B cell (primary cell): ENCODE measurements at places on chromosomes 2 and 18.

DNA sequence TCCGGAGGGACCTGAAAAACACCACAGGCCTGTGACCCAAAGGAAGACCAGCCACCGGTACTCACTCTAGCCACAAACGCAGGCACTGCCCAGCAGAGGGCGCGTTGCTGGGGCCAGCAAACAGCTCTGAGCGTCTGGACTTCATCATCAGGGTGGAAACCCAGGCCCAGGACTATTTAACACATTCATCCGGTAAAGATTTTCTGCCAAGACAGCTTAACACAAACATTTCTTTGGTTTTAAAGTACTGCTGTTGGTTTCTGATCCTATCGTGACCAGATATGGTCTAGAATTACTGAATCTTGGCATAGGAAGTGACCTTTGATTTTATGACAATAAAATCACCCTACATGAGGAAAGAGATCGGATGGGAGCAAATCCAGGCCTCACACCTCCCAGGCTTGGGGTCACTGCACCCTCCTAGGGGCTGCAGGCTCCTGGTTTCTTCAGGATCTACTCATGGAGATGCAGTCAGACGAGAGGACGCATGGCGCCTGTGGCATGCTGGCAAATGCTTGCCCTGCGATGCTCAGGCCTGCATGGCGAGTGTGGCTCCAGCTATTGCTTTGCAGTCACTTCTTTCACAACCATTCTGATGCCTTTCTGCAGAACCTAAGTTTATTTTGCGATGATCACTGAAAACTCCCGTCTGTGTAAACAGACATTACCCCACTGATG is 130.4 kb downstream of the COL4A4 start:
- peak; percentile 13 for DNase-seq

DNA sequence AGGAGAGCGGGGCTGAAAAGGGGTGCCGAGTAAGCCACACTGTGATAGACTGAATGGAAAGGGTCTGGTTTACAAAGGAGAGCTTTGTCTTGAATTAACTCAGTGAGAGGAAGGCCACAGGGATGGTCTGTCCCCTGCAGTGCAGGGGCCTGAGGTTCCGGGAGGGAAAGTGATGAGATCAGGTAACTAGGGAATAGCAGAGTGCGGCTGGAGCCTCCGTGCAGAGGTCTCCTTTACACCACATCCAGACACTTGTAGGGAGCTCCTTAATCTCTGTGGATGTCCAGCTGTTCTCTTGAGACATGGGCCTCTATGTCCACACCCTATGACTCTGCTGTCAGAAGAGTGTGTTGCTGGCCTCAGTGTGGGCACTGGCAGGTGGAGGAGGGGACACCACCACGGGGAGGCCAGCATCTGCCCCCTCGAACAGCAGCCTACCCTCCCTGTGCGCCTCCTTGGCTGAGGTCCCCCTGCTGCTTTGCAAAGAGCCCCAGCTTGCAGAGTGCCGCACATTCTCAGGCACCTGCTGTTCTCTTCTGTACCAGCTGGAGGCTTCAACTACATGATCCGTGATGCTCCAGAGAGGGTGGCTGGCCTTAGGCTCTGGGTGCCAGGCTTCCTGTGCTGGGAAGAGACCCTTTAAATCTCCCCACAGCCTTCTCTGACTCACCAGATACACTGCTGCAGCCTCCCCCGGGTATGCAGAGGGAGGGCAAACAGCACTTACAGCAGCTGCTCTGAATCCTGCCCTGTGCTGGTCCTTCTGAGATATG is 25.9 kb downstream of the ENOSF1 start:
- no peak for DNase-seq

DNA sequence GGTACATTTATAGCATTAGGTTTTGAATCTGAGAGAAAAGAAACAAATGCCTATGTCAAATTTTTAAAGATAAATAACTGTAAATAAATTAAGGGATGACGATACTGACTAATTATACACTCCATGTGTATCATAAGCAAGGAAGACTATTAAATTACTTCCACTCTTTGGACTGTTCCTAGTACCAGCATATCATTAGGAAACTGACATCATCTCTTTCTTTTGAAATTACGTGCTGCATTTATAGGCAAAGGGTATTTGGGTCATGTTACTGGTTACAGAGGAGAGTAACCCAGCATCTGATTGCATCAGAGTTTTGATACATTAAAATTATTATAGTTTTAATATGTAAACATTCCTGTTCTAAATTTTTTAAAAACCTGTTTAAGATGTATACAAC is 309.7 kb downstream of the XIRP2 start:
- DNase-seq = no peak

DNA sequence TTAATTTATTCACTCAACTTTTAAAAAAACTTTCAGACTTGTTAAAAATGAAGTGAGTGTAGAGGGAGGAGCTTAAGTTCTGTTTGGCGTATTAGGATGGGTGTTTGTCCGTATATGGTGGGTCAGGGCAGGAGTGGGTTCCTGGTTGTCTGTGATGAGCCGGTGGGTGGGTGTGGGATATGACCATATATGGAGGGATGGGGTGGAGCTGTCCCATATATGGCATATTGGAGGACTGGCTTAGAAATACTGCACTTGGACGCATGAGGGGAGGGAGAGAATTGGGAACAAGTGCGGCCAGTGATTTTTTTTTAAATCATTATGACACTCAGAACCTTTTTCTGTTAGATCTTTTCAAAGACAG is 1.5 kb downstream of the KDM3A start:
- DNase-seq = peak; percentile 84

DNA sequence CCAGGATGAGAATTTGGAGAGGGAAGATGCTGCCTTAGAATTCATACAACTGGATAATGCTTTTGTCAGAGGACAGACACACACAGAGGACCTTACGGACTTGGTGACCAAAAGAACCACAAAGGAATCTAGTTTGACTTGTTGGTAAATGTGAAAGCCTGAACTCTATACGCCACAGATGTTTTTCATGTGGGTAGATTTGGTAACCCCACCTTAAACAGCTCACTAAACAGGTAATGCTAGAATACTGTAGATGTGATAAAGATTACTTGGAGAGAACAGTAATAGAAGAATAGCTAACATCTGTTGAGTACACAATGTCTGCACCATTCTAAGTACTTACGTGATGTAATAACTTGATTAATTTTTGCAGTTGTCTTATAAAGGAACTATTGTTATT is 24.1 kb downstream of the ANXA4 start:
- no peak for DNase-seq

DNA sequence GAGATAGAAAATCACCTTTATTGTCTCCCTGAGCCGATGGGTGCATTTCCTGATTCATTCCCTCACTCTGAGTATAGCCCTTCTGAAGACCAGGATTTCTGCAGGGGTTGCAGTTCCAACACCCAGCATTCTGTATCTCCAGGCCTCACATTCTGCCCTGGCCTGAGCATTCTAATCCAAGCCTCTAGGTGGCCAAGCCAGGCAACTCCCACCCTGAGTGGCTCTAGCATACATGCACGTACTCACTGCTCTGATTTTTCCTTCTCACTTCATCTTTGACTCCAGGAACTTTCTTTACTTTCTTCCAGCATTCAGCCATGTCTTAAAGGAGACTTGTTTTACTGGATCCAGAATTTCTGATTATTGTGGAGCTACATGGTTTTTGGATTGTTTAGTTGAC is 100.7 kb upstream of the STK39 start:
- DNase-seq = no peak

DNA sequence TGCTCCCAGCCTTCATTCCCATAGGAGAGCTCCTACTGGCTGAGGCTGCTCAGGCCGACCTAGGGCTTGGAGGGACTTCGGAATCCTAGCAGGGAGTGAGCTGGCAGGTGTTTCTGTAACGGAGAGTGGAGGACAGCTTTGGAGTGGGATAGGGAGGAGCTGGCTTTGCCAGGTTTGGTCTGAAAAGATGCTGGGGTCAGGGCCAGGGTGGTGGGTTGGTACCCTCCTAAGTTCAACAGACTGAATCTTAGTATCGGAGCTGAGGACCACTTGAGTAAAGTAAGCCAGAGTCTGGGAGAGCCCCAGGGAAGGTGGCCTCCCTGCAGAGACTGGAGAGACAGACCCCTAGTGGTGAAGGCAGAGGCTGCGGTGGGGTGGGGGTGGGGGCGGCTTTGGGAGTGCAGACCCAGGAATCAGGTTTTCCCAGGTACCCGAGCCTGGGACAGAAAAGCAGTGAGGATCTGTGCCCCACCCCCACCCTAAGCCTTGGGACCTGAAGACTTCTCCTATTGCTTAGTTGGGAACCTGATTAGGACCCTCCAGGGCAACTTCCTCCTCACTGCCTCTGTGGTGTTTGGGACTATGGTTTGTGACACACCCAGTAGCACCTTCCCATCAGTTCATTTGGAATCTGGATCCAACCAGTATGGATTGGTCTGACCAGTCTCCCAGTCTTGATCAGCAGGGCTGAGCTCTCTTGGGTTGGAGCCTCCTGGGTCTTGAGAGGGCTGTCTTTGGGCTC is 3.0 kb downstream of the CNNM4 start:
- DNase-seq = peak; percentile 46

GRCh38 chr2:51297488-51297887 is 265.6 kb upstream of the NRXN1 start:
- DNase-seq = no peak

GRCh38 chr18:59196161-59196725 is 23.7 kb upstream of the GRP start:
- DNase-seq = no peak

- peak; percentile 58 for DNase-seq
These were observed 21.5 kb upstream of the BIN1 start for GRCh38 chr2:127128445-127128904.

- no peak for DNase-seq
These were observed 95.6 kb downstream of the ITGA4 start for GRCh38 chr2:181552808-181553207.

GRCh38 chr2:100596465-100596864 is 33.7 kb downstream of the PDCL3 start:
- DNase-seq = no peak

DNA sequence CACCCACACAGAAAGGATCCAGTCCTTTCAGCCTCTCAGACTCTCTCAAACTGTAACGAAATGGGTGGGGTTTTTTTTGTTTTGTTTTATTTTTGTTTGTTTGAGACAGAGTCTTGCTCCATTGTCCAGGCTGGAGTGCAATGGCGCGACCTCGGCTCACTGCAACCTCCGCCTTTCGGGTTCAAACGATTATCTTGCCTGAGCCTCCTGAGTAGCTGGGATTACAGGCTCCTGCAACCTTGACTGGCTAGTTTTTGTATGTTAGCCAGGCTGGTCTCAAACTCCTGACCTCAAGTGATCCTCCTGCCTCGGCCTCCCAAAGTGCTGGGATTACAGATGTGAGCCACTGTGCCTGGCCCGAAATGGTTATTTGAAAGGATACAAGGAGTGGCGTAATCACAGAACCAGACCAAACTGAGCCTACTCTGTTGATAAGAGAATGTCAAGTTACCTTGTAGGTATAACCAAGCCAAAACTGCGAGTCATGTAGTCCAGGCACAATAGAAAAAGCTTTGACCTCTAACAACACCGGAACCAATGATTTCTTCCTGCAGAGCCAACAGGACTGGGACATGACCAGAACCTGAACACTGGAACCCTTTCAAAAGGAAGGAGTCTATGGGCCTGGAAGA is 72.5 kb downstream of the NCAPH start:
- no peak for DNase-seq

GRCh38 chr2:190062601-190063000 is at the start of gene MSTN:
Gene MSTN (minus strand): TSS chr2:190062729. CDS start chr2:190062596, 133 bp downstream.
- no peak for DNase-seq

DNA sequence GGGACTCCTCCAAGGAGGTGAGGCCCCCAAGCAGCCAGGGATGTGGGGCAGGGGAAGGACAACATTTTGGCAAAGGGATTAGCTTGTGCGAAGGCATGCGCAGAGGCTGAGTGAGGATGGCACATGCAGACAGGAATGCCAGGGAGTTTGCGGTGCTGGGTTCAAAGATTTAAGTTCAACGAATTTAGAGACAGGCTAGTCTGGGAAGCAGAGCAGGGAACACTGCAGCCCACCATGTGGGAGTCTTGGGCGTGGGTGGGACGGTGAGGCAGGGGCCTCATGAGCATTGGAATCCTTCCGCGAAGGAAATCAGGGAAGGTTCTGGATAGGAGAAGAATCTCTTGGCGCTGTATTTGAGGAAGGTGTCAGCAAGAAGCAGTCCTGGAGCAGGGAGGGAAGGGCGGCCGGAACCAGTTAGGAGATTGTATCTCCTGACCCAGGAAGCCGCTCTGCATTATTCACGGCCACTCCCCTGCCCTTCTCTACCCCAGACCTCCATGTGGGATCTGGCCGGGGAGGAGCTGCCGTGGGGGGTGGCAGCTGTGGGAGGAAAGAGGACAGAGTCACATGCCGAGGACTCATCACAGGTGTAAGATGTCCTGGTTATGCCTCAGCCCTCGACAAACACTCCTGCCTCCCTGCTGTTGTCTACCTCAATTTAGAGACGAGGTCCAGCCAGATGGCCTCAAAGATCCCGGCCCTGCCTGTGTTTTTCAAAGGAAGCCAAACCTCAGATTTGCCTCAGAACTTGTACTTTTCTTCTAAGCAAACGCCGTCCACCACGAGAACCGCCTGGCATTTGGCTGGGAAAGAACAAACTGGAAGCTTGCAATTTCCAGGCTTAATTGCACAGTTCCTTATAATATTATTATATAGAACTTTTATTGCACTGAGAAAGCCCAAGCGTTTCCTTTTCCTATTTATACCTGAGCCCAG is 123.7 kb upstream of the SMAD2 start:
- DNase-seq = no peak

DNA sequence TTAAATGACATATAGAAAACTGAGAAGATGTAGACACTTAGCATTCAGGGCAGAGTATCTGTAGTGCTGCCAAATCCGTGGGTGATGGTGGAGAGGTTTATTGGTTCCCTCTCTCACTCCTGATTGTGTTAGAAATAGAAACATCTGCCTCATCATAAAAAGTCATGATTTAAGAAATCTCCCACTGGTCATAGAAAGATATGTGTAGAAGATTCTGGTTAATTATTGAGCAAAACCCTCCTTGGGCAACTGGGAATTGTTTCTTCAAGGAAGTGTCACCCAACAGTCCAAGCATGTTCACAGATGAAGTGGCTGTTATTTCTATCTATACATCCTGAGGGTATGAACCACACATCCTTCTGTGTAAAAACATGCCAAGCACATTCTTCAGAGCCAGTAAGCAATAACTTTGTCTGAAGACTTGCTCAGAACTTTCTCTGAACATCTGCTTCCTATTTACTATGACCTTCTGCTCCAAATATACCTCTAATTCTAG is 33.6 kb upstream of the CHRNA1 start:
- no peak for DNase-seq

DNA sequence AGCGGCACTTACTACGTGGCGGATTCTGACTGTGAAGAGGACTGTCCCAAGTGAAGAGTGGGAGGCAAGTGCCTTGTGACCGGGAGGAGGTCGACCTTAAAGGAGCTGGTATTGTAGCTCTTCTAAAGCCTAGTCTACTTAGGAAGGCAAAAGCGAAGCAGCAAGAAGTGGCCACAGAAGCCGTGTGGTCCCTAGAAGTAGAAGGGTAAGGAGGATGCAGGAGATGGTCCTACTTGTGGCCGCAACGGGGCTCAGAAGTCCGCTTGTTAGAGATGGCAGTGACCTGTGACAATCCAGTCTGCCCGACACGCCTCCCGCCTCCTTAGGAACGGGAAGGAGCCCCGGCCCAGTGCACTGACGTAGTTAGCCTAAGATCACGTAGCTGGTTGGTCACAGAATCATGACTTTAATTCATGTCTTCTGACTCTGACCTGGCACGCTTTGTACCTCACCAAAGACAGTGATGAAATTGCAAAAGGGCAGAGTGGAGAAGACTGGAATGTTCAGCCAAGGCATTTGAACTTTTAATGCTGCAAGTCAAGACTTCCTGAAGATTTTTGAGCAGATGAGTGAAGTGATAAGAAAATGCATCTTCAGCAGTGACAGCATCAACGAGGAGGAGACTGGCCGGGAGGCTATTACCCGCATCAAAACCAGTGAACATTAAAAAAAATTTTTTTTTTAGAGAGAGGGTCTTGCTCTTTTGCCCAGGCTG is 749 bp upstream of the EIF2AK3 start:
- peak; percentile 97 for DNase-seq
